ENCODE measurements at places on chromosomes 2 and 18.
A peak's percentile ranks its signal among the peaks of the same experiment; 100 is the strongest.

DNA sequence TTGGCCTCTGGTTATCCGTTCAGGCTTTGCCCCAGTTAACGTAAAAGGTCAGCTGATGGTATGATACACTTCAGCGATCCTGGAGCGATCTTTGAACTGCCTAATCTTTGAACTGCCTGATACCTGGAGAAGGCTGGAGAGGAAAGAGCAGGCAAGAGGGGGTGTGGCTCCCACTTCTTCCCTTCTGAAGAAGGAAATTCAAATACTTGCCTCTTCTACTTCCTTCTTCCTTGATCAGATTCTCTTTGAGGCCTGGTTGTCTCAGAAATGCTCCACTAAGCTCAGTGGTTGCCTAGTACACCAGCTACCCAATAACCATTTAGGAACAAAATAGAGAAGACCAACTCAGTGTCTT, 619 bp downstream of the GALM start:
- DNase-seq = no peak

GRCh38 chr18:57677262-57678211, 55.9 kb upstream of the NARS1 start:
- no peak for DNase-seq

DNA sequence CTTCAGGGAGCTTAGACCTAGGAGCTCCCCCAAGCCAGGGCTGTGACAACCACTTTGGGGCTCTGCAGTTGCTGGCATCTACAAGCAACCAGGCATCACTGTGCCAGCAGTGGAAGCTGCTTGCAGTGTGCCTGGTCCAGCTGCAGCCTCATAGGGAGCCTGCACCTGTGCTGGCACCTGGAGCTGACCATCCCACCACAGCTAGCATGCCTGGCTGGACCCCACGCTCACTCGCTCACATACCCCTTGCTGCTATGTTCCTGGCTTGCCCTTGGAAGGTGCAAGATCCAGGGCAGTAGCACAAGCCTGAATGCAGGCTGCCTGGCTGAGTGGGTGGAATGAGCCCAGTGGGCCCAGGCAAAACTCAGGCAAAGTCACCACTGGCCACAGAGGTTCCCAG, 82.5 kb downstream of the ZNF804A start:
- no peak for DNase-seq

DNA sequence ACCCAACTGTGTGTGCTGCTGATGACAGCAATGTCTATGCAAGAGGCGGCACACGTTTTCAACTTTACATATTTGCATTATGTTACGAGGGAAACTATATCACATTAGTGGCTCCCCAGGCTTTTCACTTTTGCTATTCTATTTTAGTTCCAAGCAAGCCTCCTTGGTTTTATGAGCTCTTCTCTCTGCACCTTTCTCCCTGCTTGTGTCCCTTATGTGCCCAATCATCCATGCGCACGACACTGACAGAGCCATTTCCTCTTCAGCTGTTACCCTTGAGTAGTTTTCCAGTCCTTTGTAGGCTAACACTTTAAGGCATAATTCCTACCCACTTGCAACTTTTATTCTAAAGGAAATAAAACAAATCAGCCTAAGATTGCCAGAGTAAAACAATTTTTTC, 154.3 kb downstream of the TCF4 start:
- no peak for DNase-seq

DNA sequence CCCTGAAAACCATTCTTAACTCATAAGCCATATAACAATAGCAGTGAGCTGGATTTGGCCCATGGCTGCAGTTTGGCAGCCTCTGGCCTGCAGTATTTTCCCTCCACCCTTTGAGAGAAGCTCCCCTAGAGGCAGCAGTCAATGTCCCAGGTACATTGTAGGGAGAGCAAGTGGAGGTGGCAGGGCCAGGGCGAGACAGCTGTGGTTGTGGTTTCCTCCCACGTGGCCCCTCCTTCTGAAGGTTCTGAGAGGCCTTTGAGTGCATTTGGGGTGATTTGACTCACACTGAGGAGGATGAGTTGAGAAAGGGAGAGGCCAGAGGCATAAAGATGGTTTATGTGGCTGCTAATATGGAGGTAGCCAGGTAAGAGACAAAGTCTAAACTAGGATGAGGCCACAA, 45.5 kb upstream of the LDAH start:
- no peak for DNase-seq

DNA sequence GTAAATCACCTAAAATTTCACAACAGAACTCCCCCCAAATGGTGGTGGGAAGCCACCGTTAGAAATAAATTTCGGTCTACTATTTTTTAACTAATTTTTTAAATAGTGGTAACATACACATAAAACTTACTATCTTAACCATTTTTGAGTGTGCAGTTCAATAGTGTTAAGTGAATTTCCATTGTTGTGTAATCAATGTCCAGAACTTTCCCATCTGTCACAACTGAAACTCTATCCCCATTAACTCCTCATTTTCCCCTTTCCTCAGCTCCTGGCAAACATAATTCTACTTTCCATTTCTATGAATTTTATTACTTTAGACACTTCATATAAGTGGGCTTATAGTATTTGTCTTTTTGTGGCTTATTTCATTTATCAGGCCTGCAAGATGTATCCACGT, 34.1 kb upstream of the HNMT start:
- DNase-seq = no peak

DNA sequence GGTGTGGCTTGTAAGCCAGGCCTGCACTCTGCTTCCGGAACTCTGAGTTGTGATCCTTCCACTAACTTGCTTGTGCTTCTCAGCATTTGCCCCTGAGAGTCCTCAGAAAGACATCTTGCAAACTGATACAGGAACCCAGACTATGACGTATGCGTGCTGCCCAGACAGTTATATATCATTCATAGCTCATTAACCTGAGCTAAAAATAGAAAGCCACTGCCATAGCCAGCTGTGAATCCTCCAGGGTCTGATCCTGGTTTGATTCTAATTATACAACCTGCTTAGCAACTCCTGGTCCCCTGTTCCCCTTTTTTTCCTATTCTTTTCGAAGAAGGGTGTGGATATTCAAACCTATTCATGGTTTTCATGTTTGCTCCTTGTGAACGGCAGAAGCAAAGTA, 63.7 kb downstream of the MARCHF4 start:
- DNase-seq = no peak

- no peak for DNase-seq
Measured at GRCh38 chr2:1115843-1116539, 165.3 kb downstream of the SNTG2 start.

DNA sequence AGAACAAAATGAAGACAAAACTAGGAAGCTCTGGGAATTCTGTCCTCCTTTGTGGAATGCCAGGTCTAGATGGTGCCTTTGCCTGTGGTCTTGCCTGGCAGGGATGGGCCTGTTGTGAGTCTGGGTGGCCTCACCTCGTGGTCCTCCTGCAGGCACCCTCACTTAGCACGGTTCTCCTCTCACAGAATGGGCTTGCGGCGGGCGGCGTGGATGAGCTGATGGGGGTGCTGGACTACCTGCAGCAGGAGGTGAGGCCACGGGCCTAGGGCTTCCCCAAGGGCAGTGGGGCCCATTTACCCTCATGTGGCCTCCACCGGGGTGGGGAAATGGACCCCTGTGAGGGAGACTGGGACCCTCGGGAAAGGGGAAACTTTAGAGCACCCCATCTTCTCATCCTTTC, 42.3 kb downstream of the PLB1 start:
- no peak for DNase-seq

DNA sequence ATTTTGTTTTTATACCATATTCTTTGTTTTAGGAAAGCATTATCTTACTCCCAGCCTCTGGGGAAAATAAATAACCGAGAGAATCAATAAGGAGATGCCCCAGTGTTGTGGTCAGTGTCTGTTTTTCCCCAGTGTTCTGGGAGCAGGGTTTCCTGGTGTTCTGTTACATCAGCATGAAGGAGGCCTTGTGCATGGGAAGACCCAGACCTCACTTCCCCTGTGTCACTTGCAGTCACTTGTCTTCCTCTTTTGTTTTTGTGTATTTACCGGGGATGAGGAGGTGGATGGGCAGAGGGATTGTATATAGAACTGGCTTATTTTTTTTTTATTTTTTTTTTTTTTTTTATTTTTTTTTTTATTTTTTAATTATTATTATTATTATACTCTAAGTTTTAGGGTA, 45.0 kb upstream of the MGAT5 start:
- no peak for DNase-seq

DNA sequence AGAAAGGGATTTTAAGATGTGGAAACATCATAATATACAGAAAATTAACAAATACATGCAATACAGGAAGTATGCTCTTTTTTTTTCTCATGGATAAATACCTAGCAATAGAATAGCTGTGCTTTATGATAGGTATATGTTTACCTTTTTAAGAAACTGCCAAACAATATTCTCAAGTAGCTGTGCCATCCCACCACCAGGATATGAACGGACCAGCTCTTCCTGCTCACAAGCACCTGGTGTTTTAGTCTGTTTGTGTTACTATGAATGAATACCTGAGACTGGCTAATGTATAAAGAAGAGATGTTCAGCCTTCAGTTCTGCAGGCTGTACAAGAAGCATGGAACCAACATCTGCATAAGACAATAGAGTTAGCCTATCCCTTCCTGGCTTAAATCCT, 19.9 kb upstream of the UGT1A8 start:
- no peak for DNase-seq

DNA sequence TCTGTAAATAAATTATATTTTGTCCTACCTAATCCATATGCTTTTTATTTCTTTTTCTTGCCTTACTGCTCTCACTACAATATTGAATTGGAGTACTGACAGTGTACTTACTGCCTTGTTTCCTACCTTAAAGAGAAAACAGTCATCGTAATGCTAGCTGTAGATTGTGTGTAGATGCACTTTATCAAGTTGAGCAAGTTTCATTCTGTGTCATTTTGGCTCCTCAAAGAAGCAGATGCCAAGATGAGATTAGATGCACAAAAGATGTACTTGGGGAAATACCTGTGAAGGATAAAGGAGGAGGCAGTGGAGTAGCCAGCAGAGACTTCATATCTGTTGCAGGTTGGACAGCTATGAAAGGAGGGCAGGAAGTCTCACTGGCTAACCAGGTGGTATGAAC, 145.5 kb downstream of the FTCDNL1 start:
- no peak for DNase-seq

GRCh38 chr2:170056900-170057299, 121.0 kb upstream of the MYO3B start:
- no peak for DNase-seq

DNA sequence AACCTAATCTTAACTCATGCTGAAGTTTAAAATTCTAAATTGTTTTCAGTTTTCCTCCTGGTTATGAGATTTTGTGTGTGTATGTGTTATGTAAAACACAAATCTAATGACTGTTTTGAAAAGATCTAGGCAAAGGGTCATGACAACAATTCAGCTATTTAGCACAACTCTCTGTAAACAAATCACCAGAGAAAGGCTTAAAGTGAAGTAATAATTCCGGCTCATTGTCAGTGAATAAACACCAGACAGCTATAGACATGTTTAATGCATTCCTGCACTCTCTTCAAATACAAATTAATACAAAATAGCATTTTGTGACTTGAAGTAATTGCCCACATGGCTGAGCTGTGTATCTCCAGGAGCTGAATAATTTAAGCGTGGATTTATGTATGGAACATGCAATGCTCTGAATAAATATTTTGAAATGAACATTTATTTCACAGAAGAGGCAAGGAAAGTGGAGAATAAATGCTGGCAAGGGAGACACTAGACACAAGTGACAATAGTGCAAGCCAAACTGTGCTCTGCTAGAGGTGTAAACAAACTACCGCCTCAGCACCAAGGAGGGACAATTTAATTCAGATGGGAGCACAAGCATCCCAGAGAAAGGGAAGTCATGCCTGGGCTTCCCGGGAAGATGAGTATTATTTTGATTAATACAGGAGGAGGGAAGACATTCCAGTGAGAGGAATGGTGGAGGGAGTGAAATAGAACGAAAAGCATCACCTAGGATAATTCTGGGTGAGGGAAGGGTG, 133.6 kb upstream of the XPO1 start:
- no peak for DNase-seq

GRCh38 chr2:119423108-119423444, 8.6 kb upstream of the TMEM37 start:
- no peak for DNase-seq

- DNase-seq = peak; percentile 3
Measured at GRCh38 chr18:62999392-62999791, 284.1 kb downstream of the PHLPP1 start.

- no peak for DNase-seq
Measured at GRCh38 chr2:29629495-29629894, 291.9 kb downstream of the ALK start.

DNA sequence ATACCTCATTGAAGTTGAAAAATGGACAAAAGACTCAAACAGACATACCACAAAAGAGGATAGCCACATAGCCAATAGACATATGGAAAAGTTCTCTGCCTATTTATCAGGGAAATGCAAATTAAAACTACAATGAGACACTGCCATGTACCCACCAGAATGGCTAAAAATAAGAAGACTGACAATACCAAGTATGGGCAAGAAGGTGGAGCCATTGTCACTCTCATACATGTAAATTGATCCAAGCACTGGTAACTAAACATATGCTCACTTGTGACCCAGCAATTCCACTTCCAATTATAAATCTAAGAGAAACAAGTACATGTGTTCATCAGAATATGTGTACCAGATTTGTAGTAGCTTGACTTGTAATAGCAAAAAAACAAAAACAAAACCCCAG, 4.6 kb downstream of the LOXHD1 start:
- no peak for DNase-seq

DNA sequence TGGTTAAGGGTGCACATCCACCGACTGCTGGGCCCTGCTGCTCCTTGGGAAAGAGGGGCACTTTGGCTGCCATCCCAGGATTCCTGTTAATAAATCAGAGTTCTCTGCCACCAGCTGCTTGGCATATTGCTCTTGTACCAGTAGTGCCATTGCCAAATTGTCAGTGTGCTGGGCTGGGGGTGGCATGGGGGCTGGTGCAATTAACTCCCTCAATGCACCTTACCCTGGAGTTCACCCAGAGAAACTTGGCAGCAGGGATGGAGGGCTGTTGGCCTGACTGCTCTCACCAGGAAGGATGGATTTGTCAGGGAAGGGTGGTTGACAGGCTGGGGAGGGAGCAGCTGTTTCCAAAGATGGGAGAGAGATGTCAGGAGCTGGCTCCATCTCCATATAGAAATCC, 94.6 kb upstream of the SKOR2 start:
- DNase-seq = no peak

- DNase-seq = no peak
Measured at GRCh38 chr2:148614322-148615049, 30.1 kb upstream of the EPC2 start.

DNA sequence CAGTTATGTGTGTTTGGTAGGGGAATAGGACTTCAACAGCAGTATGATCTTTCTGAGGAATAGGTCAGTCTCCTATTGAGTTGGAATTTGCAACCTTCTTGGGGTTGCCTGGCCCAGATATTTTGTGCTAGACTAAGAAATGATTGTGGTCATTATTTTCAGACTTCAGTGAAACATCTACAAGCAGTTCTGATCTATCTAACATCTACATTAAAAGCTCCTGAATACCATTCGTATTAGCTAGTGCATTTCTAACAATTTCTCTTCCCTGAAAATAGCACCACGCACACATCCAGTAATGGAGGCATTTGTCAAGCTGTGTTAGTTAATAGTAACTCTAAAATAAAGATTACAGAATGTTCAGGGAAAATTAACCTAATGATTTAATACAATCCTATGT, 179.3 kb downstream of the FIGN start:
- no peak for DNase-seq
